Fibroblast of lung (primary cell): ENCODE measurements at places on chromosomes 2 and 18. TPM values are rescaled to one million over a fixed set of nuclear protein-coding genes. Genes with fewer than 3 reads are reported as not detected.

Gene ARHGAP25
- total RNA-seq = 3.1 and 5.8 TPM in 2 replicates

Gene SLC19A3
- 0.17 and 1.0 TPM in 2 replicates for total RNA-seq

Gene ANKRD62
- not detected in 2 replicates for total RNA-seq

Gene TMEM198
- total RNA-seq = 0.77 and 0.99 TPM in 2 replicates

Gene KCNIP3
- 1.5 and 1.7 TPM in 2 replicates for total RNA-seq

Gene AQP12B
- total RNA-seq = not detected in 2 replicates

Gene BUB1
- total RNA-seq = 3.9 and 11.2 TPM in 2 replicates

Gene SCYGR4
- total RNA-seq = not detected in 2 replicates

Gene PTPRN
- 3.5 and 10.8 TPM in 2 replicates for total RNA-seq

Gene TACR1
- 0.17 TPM in 1 of 2 replicates, not detected in the other for total RNA-seq

- DNase-seq = no peak
These were observed 473.8 kb upstream of the MC4R start for GRCh38 chr18:60846396-60846795.

DNA sequence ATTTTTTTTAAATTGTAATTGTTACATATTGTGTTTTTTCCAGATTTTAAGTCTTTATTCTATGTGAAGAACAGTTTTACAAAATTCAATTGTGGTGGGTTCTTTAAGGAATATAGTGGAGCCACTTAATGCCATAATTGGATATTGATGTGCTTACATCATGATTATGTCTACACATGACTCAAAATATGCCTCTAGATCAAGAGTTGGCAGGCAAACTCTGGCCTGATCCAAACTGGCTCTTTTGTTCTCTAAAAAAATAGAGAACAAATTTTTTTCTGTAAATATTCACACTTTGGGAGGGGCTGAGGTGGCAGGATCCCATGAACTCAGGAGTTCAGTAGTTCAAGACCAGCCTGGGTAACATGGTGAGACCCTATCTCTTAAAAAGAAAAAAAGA, 8.3 kb downstream of the EHBP1 start:
- DNase-seq = peak; percentile 36

GRCh38 chr18:56276466-56276865, 361.9 kb downstream of the TXNL1 start:
- DNase-seq = no peak

DNA sequence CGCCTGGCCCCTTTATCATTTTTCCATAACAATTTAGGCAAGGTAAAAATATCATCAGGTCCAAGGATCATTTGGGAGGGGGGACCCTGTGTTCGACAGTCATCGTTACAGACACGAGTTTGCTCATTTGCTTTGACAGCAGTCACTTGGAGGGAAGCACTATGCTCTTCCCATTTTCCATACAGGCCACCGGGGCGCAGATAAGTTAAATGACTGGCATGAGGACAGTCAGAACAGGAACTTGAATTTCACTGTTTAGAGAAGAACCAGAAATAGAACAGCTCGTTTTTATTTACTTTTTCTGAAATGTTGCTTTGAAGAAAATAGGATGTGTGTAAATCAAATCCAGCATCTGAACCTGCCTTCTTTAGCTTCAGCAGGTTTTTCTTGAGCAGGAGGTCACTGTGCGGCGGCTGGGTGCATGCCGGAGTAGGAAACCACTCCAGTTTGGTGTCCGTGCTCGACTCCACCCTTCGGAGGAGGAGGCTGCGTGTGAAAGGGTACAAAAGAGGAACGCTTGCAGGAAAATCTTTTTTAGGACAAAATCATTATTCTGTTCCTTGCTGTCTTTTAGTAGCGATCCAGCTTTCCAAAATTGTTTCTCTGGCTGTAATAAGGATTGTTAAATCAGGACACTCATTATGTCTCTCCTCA, 15.2 kb downstream of the NPAS2 start:
- no peak for DNase-seq

- DNase-seq = no peak
These were observed 172.3 kb downstream of the PRKCE start for GRCh38 chr2:45823723-45824206.

- no peak for DNase-seq
These were observed 363.9 kb downstream of the KCNJ3 start for GRCh38 chr2:155062250-155062921.

GRCh38 chr2:70898363-70899240, 37.1 kb upstream of the ATP6V1B1 start:
- no peak for DNase-seq

- DNase-seq = no peak
These were observed 80.0 kb downstream of the TWIST2 start for GRCh38 chr2:238927746-238928519.

DNA sequence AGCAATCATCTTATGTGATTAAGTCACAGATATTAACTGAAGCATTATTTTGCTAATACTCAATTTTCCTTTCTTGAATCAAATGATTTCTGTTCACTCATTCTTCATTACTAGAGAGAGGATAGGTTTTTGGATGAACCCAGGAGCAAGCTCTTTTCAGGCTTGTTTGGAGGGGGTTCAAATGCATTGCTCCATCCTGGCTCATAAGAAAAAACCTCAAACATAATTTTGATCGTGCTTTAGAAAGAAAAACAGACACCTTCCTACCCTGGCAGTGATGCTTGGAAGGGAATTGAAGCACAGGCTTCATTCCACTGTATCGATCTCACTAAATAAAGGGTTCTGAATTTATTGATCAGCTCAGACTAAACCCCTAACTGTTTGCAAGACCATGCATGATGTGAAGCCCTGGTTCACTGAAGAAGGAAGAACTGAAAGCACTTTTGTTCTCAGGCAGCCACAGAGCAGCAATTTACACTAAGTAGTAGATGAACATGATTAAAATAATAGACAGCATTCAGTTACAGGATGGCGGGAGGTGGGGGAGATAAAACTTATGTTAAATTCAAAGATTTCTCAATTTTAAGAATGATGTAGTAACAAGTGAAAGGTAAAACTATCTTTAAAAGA, 53.4 kb downstream of the CDH2 start:
- DNase-seq = no peak

DNA sequence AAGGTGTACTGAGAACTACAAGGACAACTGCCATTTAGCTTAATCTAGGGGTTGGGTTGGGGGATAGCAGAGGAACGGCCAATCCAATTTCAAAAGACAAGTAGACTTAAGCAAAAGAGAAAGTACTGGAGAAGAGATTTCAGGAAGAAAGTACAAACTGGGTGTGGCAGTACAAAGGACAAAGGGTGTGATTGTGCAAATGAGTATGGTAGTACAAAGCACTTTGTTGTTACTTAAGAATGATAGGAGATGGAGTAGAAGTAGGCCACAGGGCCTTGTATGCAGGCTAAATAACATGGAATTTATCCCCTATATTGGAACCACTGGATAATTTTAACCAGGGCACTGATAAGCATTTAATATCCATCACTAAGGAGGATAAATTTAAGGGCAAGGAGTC, 4.7 kb upstream of the ORC2 start:
- DNase-seq = no peak

DNA sequence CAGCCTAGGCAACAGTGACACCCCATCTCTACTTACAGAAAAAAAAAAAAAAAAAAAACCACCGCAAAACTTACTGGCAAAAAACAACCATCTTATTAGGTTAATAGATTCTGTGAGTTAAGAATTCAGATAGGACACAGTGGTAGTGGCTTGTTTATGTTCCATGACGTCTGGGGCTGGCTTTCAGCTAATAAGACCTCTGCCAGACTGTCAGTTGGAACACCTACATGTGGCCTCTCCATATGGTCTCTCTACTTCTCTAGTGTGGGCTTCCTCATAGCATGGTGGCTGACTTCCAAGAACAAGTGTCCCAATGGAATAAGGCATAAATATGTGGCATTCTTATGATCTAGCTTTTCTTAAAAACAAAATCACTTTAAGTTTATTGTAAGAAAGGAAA, 94.0 kb upstream of the OTX1 start:
- no peak for DNase-seq

GRCh38 chr2:120452945-120453634, 107.2 kb downstream of the INHBB start:
- no peak for DNase-seq

DNA sequence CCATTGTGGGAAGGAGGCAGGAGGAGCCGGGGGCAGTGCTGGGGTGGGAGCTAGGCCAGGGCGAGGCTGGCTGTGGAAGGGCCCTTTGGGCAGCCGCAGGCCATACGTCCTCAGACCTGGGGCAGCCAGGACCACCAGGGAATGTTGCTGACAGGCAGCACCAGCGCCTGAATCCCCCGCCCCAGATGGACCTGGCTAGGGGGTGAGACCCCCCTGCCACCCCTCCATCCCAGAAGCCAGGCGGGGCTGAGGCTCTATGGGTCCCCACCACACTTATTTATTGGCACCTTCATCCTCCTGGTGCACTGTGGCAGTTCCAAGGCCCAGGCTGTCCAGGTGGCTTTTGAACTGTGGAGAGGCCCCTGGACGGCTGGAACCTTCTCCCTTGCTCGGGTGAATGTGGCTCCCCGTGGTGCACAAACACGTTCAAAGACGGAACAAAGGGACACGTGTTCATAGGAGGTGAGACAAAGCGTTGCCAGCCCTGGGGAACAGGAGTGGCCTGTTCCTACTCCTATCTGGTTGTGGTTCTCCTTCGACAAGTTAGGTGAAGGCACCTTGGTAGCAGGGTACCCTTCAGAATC, 35.1 kb downstream of the RAMP1 start:
- no peak for DNase-seq

DNA sequence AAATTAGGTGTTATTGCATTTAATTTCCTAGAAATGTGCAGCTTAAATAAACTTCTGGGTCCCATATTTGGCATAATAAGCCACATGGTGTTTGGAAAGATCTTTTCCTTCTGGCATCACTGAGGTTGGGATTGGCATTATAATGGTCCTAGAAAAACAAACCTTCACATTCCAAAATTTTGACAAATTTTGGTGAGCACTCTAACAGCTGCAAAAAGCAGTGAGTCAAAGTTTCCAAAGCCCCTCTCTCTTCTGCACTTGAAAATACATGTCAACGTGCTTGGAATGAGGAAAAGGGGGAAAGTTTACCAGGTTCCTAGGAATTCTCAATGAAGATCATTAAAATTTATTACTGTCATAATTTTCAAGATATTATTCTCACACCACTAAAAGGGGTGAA, 77.8 kb upstream of the STK17B start:
- peak; percentile 70 for DNase-seq

DNA sequence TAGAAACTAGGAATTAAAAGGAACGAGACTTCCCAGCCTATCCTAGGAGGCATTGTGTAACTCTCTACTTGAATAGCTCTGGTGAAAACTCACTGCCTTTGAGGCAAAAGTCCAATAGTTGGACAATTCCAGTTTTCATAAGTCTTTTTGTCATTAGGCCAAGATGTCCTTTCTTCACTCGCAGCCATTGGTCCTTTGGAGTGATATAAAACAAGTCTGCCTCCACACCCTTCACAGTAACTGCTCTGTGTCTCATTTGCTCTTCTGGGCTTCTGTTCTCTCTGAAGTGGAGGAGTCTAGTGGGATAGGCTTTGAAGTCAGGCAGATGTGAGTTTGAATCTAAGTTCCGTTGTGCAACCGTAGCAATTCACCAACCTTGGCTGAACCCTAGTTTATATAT, 28.2 kb downstream of the ANTXR1 start:
- no peak for DNase-seq

- peak; percentile 95 for DNase-seq
These were observed 11.3 kb downstream of the STK17B start for GRCh38 chr2:196160101-196160500.

DNA sequence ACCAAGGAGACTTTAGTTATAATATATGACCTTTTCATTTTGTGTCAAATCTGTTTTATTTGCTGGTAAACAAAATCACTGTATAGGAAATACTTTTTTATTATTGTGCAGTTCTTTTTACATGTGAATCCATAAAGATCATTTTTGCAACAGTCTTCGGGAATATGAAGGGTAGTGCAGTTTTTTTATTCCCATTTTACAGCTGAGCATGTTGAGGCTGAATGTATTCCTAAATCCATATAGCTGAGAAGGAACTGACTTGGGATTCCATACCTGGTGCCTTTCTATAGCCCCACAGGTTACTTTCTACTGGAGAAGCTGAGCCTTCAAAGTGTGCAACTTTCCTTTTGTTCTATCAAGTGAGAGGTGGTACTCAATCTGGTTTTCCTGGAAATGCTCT, 29.6 kb downstream of the RHOB start:
- DNase-seq = no peak

DNA sequence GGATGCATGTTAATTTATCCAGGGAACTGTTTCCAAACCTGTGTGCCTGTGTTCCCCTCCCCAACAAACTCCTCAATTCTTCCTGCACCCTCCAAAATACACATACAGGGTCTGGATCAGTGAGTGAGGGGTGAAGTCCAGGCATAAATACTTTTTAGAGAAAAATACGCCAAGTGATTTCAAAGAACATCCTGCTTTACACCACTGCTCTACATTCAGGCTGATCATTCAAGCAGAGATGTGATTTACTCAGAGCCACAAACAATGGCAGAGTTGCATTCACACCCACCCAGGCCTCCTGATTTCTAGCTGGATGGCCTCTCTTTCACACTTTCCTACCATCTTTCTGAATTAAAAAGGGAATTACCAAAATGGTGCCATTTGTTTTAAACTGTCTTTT, 289.5 kb upstream of the SLC14A2 start:
- DNase-seq = no peak

DNA sequence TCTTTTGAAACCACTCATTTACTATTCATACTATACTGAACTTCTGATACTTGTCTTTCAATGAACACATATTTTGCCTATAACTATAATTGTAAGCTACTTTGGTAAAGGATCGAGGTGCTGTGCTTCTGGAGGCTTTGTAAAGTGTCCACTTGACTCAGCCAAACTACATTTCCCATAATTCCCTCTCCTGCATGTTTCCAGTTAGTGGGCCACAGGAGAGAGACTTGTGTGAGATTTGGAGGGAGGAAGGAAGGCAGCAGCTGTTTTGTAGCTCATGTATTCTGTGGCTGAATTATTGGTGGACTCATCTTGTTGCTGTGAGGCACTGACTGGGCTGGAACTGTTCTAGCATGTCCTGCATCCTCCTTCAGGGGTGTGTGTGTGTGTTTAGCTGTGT, 328.8 kb downstream of the ARL6IP6 start:
- DNase-seq = no peak

- DNase-seq = no peak
These were observed 373.4 kb downstream of the NCKAP5 start for GRCh38 chr2:133194777-133195335.

GRCh38 chr18:59278793-59279192, 5.5 kb upstream of the RAX start:
- DNase-seq = no peak

DNA sequence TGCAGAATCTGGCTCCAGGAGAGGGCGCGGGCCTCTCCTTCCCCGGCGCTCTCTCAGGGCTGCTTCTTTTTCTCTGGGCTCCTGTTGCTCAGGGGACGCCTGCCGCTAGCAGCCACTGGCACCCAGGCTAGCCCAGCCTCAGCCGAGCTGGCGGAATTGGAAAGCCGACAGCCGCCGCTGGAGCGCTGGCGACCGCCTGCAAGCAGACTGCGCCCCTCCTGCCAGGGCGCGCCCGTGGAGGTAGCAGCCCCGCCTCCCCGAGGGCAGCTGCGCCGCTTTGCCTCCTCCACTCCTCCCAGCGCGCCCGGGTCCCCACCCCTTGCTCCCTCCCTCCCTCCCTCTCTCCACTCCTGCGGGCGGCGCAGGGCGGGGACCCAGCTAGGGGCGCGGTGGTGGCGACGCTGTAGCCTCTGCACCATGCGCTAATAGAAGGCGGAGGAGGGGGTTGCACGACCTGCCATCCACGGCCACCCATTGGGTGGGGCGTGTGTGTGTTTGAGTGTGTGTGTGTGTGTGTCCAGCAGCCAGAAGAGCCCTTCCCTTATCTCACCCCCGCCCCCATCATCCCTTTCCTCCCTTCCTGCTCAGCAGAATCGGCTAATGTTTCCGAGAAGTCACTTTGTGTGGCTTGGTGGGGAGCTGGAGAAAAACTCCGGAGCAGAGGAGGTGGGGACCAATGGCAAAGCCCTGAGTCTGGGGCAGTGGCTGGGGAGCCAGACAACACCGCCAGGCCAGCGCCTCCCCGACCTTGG, at the start of gene SCN9A:
SCN9A (minus strand) TSS at position 209 of the 752 bp plus-strand sequence. CDS start 64,188 bp downstream, outside the sequence.
- DNase-seq = peak; percentile 81
